ENCODE measurements at places on chromosomes 16 and 17.

DNA sequence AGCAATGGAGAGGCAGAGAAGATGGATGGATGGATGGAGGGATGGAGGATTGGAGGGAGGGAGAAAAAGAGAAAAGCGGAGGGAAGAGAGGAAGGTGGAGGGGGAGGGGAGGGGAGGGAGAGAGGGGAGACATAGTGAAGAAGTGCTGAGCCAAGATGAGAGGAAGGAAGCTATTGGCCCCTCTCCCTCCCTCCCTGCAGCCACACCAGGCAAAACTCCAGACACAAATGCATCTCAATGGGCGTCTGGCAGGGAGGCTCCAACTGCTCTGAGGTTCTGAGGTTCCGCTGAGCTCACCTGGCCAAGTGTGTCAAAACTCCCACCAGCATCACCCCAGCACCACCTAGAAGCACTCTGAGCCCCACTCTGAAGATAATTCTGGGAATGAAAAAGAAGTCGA lies 26.9 kb upstream of the PHB1 start:
- no peak for DNase-seq

GRCh38 chr17:67891481-67892119 lies 66.3 kb downstream of the BPTF start:
- DNase-seq, result no peak

GRCh38 chr16:68417711-68418301 lies 30.5 kb downstream of the SMPD3 start:
- no peak for DNase-seq

DNA sequence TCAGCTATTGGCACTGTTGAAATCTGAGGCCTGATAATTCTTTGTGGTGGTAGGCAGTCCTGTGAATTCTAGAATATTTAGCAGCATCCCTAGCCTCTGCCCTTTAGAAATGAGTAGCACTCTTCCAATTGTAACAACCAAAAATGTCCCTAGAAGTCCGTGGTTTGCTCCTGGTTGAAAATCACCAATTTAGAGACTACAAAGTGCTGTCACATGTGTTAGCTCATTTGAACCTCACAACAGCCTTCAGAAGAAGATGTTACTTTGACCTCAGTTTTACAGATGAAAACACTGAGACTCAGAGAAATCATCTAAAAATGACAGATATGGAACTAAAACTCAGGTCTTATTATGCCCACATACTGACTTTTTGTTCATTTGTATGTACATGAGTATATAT lies 103.2 kb downstream of the TANC2 start:
- no peak for DNase-seq

GRCh38 chr16:78216166-78216745 lies 116.8 kb downstream of the WWOX start:
- no peak for DNase-seq

- DNase-seq, result no peak
Observed at GRCh38 chr16:82628088-82628423, 1.3 kb downstream of the CDH13 start.

DNA sequence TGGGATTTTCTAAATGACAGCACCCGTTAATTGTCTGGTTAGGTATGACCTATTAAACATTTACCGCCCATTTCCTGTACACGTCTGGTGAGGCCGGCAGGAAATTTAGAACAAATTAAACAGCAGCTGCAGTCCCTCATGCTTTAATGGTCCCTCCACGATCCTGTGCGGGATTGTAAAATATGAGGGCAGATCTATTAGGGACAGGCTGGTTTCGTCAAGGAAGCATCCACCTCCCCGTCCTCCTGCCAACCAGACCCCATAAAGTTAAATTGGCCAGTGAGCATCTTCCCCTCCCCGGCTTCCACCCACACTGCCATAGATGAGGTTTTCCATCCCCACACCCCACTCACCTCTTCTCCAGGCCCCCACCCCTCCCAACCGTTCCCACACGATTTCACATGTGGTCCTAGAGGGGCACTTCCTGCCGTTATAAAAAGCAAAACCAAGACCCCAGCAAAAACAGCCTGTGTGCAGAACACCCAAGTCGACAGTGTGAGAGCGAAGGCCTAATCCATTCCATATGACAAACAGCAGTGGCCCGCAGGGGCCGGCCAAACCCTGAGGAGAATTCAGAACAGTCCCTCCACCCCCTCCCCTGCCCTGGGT lies 331.9 kb downstream of the FOXL1 start:
- DNase-seq, result no peak

DNA sequence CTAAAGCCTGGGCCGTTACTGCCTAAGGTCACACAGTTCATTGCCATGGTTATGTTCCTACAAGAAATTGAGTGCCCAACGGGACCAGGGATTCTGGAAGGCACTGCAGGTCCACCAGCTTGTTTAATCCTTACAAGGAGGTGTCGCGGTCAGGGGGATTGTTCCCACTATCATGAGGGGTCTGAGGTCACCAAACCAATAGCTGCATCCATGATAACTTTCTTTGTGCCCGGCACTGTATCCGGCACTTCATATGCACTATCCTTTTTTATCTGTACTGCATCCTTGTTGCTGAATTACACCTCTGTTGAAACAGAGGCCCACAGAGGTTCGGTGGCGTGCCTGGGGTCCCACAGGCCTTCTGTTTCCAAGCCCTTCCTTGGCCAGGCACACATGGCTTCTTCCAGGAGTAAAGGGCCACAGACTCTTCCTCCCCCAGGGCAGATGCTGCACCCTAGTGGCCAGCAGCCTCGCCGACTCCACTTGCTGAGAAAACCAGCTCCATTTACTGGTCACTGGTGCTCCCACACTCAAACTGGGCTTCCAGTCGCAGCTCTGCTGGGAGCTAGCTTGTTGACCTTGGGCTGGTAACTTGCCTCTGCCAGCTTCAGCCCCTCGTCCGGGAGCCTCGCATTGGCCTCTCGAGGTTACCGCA lies 82.0 kb upstream of the PLCG2 start:
- DNase-seq, result no peak

DNA sequence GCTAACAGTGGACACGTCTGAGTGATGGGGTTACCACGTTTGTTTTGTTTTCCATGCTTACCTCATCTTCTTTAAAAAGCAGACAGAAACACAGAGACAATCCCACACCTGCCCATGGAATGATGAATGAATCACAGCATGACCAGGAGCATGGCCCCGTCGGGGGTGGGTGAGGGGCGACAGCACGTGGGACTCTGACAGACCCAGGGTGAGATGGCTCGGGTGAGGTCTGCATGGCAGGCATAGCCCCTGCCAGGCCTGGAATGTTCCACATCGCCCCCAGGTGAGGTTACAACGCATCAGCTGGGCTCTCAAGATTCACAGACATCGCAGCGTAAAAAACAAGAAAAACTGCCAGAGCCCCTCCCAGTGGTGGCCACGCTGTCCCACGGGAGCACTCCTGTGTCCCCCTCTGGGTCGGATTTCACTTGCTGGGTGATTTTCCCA lies 18.1 kb downstream of the SLC7A5 start:
- no peak for DNase-seq

GRCh38 chr17:49000943-49001342 lies 3.8 kb downstream of the IGF2BP1 start:
- no peak for DNase-seq

DNA sequence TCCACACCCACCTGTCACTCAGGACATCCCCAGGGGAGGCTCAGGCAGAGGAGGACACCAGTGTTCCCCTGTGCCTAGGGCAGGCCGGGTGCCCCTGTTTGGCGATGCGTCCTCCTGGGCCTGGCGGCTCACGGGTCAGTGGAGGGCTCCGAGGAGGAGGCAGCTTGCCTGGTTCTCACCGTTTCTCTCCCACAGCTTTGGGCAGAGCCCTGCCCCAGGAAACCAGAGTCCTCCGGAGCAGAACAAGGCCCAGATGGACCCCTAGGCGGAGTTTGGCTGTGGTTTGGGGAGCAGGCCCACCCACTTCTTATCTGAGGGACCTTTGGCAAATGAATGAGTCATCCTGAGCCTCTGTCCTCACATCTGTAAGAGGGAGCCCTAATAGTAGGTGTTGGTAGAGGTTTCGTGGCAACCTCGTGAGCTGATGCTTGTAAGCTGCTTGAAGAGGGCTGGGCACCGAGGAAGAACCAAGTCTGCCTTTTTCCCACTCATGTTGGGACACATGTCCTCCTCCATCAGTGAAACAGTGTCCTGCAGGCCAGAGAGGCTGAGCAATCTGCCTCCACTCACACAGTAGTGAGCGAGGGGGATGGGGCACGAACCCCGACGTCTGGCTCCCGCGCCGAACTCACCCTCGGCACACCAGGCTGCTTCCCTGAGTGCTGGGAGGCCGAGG lies 247.0 kb upstream of the CIBAR2 start:
- DNase-seq, result no peak

- no peak for DNase-seq
Observed at GRCh38 chr17:8314797-8315763, 5.0 kb downstream of the ARHGEF15 start.

DNA sequence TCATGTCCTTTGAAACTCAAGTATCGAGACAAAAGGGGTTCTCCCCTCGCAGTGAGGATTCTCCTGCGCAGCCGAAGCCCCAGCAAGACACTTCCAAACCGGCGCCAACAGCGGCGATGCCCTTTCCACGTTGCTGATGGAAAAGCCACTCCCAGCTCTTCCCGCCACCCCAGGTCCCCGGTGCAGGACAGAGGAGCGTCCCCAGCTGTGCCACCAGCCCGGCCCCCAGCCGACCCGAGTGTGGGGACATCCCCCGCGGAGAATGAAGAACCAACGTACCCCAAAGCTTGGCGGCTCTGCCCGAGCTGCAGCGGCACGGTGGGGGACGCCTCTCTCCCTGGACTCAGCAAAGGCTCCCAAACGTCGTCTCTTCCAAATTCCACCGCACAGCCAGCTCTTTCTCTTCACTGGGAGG lies 573 bp downstream of the CHST6 start:
- DNase-seq, result no peak

GRCh38 chr17:48596000-48596734 lies 2.6 kb upstream of the HOXB5 start:
- no peak for DNase-seq

DNA sequence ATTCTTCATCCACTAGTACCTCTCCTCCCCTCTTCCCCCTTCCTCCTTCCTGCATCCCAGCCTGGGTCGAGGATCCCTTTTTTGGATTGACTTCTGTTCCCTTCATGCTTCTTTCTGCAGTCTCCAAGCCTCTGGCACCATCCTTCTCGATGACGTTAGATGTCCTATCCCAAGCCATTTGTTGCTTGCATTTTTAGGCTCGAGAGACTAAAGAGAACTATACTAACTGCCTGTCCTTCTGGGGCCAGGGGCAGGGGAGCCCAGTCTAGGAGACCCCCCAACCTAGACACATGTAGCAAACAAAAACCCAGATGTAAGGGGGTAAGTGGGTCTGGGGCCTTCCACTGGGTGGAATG lies 23.9 kb downstream of the UNK start:
- no peak for DNase-seq

DNA sequence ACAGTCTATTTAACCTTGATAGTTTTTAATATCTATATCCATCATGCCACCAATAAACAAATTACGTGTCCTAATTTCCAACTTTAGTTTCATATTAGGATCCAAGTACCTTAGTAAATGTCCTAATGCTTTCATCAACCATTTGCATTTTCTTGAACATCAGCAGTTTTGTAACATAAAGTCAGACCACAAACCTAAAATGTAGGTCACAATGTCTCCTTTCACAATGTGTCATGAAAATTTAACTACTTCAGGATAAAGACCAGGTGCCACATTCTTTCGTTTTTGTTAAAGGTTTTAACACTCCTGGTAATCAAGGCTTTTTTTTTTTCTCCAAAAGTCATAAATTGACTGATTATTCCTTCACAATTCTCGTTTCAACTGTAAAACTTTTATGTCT lies 310.7 kb upstream of the PMFBP1 start:
- DNase-seq, result no peak

- DNase-seq, result no peak
Observed at GRCh38 chr17:1367351-1367745, 32.7 kb downstream of the YWHAE start.

DNA sequence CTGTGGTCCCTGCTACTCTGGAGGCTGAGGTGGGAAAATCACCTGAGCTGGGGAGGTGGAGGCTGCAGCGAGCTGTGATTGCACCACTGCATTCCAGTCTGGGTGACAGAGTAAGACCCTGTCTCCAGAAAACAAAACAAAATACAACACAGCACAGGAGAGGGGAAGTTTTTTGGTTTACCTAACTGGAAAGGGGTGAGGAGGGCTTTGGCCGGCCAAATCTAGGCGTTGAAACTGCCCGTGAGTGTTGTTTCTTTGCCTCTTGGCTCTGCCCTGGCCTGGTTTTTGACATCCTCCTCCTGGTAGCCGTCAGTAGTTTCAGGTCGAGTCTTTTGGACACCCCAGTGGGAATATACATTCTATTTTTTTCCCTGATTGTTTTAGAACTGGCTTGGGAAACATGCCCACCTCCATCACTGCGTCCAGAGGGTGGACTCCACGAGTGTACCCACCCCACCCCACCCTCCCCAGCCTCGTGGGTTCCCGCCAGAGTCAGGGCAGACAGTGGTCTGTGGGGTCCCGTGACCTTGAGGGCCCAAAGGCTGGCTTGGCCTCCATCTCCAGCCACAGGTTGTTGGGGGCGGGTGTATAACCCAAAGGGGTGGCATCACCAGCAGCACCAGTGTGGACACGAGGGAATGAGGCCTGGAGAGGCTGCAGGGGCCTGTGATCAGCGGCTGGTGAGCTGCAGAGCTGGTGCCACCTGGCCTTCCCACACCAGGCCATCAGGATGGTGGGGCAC lies 42.7 kb downstream of the NT5M start:
- DNase-seq, result no peak

- DNase-seq, result no peak
Observed at GRCh38 chr17:79632432-79632735, 21.5 kb upstream of the RBFOX3 start.

DNA sequence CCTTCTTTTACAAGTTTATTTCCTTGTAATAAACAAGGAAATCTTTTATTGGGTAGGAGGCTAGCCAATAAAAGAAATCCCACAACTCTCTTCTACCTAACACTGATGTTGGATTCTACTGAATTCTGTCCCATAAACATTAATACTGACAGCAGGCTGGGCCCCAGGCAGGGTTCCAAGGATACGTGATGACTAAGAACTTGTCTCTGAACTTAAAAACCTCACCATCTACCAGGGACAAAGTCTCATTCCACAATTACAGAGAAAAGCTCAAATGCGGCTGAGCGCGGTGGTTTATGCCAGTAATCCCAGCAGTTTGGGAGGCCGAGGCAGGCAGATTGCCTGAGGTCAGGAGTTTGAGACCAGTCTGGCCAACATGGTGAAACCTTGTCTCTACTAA lies 64.9 kb downstream of the ARHGAP17 start:
- no peak for DNase-seq

DNA sequence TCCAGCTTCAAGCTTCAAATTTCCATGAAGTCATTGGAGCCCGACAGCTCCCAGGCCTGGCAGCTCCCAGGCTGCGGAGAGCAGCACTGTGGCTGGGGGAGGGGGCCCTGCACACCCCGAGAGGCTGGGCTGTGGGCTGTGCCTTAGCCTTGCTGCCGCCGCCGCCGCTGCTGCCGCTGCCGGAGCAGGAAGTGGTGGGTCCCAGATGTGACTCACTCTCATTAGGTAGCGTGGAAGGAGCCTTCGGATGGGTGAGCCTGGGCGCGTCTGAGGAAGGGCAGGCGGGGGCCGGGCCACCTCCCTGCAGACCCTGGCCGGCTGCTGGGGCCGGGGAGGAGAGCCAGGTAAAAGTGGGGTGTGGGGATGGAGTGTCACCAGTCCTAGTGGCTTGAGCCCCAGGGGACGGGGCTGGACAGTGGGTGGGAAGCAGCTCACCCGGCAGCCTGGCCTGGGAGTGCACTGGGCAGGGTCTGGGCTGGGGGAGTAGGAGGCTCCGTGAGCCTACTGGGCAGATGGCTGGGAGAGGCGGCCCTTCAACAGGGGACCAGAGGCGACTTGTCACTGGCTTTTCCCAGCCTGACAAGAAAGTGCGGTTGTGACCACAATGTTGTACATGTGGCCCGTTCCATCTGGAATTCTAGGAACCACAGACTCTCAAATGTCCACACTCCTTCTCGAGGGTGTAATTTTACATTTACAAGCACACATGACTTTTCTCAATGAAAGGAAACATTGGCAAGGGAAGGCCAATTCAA lies at the start of gene ADCY7:
Gene ADCY7, plus strand, starts transcription at position 215 of the 755 bp plus-strand sequence. CDS start 21,629 bp downstream, outside the sequence.
- DNase-seq, result no peak

Measured in cortex of kidney (tissue), 1 donor.